ENCODE measurements at places on chromosomes 4 and X.
A peak's percentile ranks its signal among the peaks of the same experiment; 100 is the strongest.

DNA sequence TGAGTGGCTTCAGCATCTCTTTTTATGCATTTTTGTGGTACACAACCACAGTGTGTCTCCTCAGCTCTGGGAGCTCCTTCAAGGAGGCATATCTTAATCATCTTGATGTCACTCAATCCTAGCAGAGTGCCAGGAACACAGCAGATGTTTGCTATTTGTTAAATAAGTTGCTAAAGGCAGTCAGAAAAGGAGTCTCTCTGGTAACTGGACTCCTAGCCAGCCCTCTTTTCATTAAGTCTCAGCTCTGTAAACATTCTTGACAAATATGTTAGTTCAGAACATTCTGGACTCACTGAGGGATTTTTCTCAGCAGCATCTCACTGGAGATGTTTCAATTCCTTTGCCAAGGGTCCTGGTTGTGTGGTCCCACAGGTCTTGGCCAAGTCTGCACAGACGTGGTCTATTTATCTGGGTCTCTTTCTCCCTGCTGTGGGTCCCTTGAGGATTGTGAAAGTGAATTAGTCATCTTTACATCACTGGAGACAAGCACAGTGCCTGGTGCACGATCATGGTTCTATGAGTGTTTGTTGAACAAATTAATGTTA, 20.3 kb upstream of the FAM9C start:
- DNase-seq: peak; percentile 41

GRCh38 chr4:38105475-38106220, 145.4 kb downstream of the PTTG2 start:
- no peak for DNase-seq

DNA sequence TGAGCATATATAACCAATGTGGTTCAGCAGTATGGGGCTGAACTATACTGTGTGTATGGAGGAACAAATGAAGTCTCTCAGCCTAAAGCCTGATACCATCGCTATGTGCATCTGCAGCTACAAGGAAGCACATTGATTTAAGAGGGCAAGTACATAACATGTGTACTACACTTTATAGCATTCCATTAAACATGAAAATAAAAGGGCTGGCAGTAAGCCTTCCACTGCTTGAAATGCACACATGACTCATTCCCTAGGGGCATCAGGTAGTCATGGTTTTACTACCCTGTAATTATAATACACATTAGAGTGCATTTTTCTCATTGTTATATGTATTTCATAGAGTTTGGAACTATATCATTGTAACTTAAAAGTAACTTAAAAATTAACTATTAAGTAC, 51.2 kb downstream of the SMARCA1 start:
- no peak for DNase-seq

DNA sequence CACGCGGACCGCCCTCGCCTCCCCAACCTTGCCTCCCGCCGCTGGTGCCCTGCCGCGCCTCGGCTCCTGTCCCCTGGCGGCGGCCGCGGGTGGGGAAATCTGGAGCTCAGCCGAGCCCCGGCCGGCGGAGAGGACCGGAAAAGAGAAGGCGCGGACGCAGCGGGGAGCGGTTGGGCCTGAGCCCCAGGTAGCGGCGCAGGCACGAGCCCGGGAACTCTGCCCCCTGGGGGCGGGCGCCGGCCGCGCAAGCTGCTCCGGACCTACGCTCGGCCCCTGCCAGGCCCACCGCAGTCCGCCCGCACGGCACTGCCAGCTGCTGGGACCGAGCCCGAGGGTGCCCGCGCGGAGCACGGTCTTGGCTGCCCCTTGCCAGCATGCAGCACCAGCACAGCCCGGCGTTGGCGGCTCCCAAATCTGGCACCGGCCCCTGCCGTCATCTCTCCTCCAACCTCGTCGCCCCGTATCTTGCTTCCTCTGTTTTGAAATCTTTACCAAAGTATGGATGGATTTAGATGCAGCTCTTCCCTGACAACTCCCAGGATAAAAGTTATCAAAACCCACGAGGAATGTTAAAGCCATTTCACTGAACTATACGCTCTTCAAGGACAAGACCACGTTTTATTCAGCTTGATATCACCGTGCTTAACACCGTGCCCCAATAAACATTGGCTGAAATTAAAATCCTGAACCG, at the start of gene PRSS12:
Gene PRSS12 (minus strand): TSS at position 161 of the 691 bp plus-strand sequence. CDS start 283 bp downstream, outside the sequence.
- no peak for DNase-seq

DNA sequence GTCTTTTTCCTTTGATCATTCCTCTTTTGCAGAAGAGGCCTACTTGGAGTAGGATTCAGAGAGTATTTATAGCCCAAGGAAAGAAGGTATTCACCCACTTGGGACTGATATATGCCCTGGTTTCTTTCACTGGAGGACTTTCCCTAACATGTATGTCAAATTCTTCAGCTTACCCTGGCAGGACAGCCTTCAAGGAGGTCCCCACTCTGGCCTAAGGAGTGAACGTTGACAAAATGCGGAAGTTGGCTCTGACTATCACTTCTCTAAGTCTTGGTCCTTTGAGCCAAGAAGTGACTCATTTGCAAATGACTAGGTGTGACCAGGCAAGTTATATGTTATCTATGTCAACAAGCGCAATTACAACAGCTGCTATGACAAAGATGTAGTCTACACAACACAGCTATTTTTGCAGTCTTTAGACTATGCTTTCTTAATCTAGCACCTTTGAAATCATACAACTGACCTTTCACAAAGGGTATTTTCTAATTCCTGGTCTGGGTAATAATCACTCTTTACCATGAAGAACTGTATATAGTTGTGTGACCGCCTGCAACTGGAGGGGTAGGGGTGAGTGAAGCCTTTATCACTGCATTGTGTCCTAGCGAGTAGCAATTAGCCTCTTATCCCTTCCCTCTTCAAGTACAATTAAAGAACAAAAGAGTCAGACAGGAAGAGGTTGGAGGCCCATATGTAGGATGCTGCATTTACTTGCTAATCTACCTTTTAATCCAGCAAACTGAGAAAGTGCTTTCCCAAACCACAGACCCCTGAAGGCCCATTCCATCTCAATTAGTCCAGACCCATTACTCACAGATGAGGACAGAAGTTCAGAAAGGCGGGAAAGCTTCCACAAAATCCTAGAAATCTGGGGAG, 50.1 kb downstream of the RASGEF1B start:
- no peak for DNase-seq

- no peak for DNase-seq
Observed at GRCh38 chrX:108131471-108131870, 39.9 kb downstream of the ATG4A start.

DNA sequence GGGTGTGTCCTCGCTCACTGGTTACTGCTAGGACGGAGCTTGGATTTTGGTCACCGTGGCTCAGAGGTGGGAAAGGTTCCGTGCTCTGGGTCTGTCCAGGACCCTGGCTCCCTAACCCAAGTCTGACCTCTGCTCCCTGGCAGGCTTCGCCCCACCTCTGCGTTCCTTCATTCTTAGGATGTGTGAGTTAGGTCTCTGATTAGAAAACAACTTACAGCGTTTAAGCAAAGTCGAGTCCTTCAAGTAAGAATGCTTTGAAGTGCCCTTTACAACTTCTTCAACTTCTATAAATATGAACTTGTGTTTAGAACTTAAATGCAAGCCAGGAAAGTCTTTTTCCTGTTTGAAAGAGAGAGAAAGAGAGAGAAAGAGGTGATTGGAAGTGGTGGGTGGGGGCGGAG, 891 bp downstream of the TLR2 start:
- no peak for DNase-seq

DNA sequence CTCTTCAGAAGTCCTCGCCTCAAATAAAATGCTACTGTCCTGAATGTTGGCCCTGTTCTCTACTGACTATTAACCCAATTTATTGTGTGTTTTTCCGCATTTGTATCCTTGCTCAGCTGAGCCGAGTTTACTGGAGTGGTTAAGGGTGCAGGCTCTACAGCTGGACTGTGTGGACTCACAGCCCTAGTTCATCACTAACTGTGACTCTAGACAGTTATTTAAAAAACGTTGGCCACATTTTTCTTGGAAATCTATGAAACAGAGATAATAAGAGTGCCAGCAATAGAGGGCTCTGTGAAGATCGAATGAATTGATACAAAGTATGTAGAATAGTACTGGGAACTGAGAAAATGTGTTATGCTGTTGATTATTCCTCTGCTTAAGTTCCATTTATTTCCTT, 2.9 kb upstream of the GUF1 start:
- DNase-seq: no peak

GRCh38 chr4:162841753-162842152, 324.9 kb downstream of the NAF1 start:
- no peak for DNase-seq

GRCh38 chr4:138868562-138868961, 147.0 kb upstream of the NOCT start:
- no peak for DNase-seq

GRCh38 chr4:26850528-26850927, 10.1 kb upstream of the STIM2 start:
- no peak for DNase-seq

DNA sequence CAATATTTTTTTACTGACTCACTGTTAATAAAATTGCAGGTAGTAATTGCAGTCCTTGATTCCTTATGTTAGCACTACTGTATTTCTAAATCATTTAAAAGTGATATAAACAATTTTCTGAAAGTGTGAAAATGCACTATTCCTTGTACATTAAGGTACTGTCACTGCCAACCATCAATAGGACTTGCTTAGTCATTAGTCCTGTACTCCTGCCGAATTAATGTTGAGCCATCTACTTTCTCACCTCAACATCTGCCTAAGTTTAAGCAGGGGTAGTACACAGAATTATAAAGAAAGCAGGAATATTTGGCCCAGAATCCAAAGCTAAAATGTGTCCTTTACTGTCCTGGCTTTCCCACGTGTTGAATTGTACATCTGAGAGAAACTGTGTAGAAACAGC, 87.0 kb upstream of the TRPC3 start:
- no peak for DNase-seq

DNA sequence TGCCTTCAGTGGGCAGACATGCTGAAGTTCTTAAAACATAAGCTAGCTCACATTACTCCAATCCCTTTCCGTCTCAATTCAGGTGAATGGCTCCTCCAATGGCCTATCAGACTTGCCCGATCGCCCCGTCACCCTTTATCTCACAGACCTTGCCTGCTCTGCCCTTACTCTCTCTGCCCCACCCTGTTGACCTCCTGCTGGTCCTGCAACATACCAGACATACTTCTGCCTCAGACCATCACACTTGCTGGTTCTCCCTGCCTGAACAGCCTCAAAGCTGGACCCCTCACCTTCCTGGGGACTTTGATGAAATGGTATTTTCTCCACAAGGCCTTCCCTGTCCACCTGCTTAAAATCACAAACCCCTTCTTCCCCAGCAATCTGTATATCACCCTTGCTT, 340.1 kb upstream of the NR3C2 start:
- DNase-seq: no peak

GRCh38 chr4:120481756-120482155, 415.1 kb upstream of the MAD2L1 start:
- peak; percentile 33 for DNase-seq

- DNase-seq: no peak
Observed at GRCh38 chrX:154030715-154031305, 11.1 kb upstream of the IRAK1 start.

DNA sequence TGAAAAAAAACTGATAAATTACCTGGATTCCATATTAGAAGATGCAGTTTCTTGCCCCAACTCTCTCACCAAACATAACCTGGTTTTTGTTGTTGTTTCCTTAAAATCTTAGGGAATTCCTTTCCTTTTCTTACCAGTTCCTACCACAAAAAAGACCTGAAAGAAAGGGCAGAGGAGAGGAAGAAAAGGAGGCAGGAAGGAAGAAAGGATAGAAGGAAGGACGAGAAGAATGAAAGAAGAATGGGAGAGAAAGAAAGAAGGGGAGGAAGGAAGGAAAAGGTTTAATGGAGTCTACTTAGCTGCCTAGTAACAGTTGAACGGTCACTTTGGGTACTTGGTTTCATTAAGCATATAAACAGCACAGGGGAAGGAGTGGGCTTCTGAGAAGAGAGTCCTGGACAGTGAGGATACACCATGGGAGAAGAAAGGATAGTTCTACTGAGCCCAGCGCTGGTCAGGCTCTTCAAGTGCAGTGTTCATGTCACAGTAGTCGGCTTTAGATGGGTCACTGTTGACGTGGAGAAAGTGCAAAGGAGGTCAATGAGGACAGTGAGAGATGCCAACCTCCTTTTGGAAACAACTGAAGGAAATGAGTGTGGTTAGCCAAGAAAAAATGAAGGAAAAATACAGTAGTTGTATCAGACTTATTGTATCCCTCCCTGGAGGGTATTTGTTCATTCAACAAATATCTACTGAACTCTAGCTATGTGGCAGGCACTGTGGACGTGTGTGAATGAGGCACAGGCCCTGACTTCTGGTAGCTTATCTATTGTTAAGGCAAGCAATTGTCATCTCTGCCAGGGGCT, 1.1 kb upstream of the CHIC2 start:
- DNase-seq: no peak

- no peak for DNase-seq
Observed at GRCh38 chr4:145420595-145421214, 60.9 kb upstream of the SMAD1 start.

DNA sequence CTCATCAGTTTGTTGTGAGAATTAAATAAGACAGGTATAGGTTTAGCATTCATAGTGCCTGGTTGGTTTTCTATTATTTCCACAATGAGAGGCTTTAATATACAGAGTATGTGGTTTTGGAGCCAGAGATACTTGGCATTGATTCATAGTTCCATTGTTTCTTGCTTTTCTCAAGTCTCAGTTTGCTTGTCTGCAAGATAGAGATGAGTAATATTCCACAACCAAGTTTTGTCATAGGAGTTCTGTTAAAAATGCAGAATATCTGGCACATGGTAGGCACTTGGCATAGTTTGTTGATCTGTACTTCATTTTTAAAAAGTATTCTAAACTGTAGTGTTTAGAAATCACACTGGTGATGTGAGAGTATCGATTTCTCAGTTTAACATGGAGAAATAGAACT, 37.5 kb upstream of the EDA2R start:
- DNase-seq: no peak

GRCh38 chr4:94598758-94599157, 147.0 kb downstream of the PDLIM5 start:
- no peak for DNase-seq

GRCh38 chr4:108166441-108167315, 2.1 kb downstream of the LEF1 start:
- DNase-seq: no peak

DNA sequence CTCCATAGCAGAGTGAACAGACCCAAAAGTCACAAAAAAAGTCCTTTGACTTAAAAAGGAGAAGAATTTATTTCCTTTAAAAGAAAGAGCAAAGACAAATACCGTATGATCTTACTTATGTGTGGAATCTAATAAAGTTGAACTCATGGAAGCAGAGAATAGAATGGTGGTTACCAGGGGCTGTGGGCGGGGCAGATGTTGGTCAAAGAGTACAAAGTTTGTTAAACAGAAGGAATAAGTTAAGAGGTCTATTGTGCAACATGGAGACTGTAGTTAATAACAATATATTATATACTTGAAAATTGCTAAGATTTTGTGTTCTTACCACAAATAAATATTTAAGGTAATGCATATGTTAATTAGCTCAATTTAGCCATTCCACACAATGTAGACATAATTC, 173.3 kb upstream of the S100G start:
- DNase-seq: no peak

- no peak for DNase-seq
Observed at GRCh38 chrX:99095965-99096635, 1314.0 kb downstream of the PCDH19 start.

DNA sequence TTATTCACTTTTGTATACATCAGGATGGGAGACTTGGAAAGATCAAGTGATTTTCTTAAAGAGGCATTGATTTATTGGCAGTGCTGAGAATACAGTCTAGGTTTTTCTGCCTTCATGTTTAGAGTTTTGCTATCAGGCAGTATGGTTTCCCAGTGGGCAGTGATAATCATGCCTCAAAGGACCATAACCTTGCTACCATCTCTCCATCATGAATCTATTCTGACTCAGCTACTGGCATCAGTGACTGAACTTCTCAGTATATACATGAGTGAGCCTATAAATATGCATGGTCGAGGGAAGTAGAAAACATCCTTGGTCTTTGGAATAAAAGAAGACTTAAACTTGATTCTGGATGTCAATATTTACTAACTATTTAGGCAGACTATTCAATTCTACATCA, 562.0 kb upstream of the AADAT start:
- no peak for DNase-seq

Data from BJ (cell line).